ENCODE measurements at places on chromosomes 6 and 20.

DNA sequence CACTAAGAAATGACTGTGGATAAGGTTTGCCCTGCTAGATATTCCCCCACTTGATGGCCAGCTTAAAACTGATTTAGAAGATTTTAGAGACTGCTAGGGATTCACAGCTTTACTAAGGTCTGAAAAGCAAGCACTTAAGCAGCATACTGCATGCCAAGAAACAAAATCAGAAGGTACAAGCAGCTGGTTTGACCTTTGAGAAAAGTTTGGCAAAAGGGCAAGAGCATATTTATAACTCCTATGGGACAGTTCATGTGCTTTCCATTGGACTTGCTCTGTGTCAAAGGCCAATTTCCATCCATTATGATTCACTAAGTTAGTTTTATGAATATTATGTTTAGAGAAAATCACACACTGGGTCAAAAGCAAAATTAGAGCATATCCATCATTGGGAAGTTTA, 402.8 kb downstream of the PKHD1 start:
- no peak for DNase-seq

DNA sequence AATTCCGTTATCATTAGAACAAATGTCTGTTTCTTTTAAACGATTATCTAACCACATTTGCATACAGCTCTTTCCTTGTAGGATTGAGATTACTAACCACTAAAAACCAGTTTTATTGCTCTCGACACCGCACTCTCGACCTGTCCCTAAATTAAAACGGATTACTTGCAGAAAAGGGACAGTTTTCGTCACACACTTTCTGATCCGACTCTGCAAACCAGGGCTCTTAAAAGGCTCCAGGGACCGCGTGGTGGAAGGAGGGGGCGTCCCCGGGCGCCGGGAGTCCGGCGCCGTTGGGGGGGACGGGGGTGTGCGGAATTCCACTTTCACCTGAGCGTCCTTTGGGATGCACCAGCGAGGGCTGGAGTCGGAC, 731 bp downstream of the MAK start:
- DNase-seq: no peak

GRCh38 chr6:12245763-12246718, 44.1 kb upstream of the EDN1 start:
- no peak for DNase-seq

DNA sequence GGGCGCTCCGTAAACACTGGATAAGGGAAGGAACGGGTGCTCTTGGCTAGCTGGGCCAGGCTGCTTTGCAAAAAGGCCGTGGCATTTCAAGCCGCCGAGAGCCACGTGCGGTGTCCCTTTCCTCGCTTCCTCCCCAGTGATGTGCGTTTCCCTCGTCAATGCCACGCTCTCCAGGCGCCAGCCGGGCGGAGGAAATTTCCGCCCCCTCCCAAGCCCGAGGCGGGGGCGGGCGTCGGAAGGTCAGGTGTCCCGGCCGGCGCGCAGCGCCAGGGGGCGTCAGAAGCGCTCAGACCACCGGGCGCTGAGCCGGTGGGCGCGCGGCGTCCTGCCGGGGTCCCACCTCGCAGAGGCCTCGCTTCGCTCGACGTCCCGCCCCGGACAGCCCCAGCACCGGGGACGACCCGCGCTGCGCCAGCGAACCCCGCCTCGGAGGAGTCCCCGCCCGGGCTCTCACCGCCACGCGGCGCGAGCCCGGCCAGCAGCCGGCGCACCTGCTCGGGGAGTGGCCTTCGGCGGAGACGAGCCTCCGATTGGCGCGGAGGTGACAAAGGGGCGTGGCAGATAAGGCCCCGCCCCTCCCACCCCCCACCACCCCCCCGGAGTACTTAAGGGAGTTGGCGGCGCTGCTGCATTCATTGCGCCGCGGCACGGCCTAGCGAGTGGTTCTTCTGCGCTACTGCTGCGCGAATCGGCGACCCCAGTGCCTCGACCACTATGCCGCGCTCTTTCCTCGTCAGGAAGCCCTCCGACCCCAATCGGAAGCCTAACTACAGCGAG, at the start of gene SNAI1:
SNAI1 (plus strand) TSS at position 635 of the 777 bp plus-strand sequence; CDS start at position 715, 80 bp downstream.
- no peak for DNase-seq

- DNase-seq: no peak
Observed at GRCh38 chr6:158642097-158642601, 2.4 kb downstream of the DYNLT1 start.

GRCh38 chr20:51426718-51427650, 115.5 kb downstream of the NFATC2 start:
- no peak for DNase-seq

DNA sequence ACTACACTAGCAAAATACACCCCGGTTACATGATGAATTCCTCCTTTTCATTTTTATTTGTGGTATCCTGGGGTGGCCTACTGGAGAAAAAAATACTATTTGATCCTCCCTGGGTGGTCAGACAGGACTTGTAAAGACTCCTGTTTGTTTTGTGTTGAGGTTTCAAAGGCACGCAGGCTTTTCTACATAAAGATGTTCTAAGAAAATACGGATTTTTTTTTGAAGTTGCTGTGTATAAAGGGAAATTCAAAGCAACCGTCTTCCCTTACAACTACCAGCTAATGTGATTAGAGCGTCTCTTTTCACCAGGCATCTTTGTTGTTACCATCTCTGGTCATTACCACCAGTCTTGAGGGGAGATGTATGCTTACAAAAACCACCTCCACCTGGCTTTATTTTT, 187.1 kb downstream of the SOX4 start:
- no peak for DNase-seq

DNA sequence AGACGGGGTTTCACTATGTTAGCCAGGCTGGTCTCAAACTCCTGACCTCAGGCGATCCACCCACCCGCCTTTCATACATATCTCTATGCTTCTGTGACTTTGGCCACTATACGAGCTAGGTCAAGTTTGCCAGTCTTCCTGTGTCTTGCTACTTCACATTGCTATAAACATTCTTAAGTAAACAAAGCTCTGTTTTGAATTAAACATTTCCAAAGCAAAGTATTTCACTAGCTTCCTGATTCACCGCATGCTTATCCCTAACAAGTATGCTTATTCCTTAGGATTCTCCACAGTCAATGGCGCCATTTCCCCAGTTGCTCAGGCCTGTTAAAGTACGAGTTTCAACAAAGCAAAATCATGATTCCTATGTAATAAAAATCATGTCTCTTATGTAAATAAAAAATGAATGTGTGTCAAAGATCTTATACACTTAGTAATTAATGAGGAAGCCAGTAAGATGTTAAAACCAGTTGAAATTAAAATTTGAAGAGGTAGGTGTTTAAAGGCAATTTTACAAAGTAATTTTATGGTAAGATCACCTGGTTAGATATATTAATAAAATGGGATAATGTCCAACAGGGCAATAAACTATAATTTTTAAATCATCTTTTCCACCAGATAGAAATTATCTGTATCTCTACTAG, 88.5 kb downstream of the PRKN start:
- no peak for DNase-seq

- DNase-seq: no peak
Observed at GRCh38 chr6:13710552-13711323, 897 bp downstream of the RANBP9 start.

GRCh38 chr6:89120371-89120770, 2.5 kb upstream of the SRSF12 start:
- DNase-seq: no peak

GRCh38 chr6:149830731-149831307, 33.3 kb downstream of the LRP11 start:
- DNase-seq: no peak

GRCh38 chr6:31830886-31831335, 3.4 kb downstream of the HSPA1B start:
- no peak for DNase-seq

- no peak for DNase-seq
Observed at GRCh38 chr6:117681162-117681741, 6.0 kb downstream of the NUS1 start.

DNA sequence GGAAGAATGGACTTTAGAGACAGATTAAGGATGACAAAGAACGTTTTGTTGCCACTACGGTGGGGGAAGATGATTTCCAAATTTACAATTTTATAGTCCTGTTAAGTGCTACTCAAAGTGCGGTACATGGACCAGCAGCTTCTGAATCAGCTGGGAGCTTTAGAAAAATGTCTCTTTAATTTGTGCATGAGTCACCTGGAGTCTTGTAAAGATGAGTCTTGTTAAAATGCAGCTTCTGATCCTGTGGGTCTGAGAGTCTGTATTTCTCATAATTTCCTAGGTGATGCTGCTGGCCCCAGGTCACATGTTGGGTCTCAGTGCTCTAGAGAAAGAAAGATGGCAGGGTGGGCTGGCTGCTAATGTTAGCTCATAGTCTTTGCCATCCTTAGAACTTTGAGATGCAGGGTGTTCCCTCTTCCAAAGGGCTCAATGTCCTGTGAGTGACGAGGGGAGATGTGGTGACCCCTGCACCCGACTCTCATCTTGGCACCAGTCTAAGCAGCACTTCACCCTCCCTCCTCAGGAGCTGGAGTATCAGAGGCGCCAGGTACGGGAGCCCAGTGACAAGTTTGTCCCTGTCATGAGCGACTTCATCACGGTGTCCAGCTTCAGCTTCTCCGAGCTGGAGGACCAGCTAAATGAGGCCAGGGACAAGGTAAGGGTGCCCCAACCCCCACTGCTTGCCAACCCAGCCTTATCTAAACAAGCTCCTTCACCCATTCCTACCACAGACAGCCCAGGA, 34.5 kb downstream of the MOCS1 start:
- DNase-seq: no peak

GRCh38 chr6:88492824-88493223, 326.7 kb upstream of the CNR1 start:
- no peak for DNase-seq

GRCh38 chr6:34922177-34922663, 33.2 kb downstream of the ANKS1A start:
- no peak for DNase-seq

DNA sequence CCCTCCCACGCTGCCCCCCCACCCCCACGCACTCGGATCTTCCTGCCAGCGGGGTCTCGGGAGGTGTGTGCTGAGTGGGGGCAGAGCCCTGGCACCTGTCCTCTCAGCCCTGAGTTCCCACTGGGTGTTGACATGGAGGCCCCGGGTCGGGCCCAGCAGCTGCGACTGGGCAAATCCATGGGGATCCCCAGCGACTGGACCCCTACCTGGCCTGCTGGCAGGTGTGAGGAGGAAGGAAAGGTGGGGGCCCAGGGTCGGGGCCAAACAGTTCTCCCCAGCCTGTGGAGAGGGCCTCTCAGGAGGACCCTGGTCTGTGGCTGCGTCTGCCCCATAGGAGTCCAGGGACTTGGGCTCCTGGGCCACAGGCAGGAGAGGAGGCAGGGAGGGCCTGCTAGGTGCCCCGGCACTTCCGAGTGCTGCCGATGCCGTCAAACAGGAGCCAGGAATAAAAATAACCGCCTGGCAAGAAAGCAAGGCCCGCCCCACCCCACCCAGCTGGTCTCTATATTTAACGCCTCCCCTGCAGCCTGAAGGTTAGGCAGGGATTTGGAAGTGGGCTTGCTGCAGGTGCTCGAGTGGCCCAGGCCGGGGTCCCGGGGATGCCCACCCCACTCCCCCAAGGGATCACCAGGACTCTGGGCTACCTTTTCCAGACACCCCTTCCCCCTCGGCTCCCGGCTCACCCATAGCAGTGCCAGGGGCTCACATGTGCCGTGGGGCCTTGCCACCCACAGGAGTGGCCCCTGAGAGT, 1.4 kb upstream of the EEF1A2 start:
- DNase-seq: no peak

DNA sequence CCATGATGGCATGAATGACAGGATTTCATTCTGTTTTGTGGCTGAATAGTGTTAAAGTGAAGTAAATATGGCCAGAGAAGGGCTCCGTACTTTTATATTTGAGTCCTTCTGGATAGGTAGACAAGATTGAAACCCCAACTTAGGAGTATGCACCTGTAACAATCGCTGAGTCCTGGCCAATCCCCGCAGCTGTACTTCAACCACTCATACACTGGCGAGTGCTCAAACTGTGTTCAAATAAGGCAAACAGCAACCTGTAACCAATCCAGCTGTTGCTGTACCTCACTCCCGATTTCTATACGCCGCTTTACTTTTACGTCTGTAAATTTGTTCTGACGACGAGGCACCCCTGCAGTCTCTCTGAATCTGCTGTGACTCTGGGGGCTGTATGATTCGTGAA, 6.7 kb downstream of the TTLL2 start:
- DNase-seq: no peak

GRCh38 chr6:29028821-29029220, 16.2 kb downstream of the OR2W1 start:
- DNase-seq: no peak

DNA sequence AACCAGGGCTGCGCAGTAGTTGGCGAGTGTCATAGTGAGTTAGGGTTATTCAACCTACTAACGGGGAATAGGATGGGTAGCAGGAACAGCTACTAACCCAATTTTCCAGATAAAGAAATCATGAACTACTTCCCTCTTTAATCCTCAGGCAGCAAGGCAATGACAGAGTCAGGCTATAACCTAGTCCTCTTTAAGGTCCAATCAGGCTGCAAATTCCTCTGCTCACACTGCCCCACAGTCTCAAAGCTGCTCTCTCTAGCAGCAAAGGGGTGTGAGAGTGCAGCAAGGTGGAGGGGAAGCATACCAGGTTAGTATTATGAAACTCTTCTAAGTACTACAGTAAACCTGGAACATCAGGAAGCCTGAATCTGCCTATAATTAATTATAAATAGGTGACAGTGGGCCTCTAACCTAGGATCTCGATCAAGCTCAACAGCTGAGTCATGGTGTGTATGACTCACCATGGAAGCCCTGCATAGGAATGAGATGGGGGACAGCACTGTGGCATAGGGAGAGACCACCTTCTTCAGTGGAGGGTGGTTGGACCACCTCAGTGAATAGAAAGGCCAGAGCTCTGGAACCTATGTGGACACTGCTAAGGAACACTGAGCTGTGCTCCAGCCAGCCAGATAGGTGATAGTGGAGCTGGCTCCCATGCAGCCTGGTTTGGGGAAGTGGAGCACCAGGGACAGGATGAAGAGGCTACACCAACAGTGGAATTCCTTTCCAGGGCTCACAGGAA, 7.9 kb downstream of the PEX6 start:
- DNase-seq: no peak

DNA sequence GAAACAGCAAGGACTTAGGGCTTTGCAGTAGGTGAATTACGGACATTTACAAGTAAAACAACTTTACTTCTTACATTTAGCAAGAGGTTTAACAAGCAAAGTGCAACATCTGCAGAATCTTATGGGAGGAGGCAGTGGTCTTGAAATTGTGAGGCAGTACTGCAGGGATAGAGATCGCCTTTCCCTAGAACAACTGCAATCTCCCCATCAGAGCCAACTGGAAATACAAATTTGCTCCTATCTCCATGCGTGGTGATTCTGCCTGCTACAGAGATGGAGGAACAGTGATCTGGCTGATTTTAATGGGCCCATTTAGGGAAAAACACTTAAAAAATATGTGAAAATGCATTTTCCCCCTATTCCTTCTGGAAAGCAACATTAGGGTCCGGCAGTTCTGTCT, 25.9 kb downstream of the GNAS start:
- DNase-seq: no peak
